ENCODE measurements at places on chromosomes 13 and 19. TPM values are rescaled to one million over a fixed set of nuclear protein-coding genes. Genes with fewer than 3 reads are reported as not detected.

DNA sequence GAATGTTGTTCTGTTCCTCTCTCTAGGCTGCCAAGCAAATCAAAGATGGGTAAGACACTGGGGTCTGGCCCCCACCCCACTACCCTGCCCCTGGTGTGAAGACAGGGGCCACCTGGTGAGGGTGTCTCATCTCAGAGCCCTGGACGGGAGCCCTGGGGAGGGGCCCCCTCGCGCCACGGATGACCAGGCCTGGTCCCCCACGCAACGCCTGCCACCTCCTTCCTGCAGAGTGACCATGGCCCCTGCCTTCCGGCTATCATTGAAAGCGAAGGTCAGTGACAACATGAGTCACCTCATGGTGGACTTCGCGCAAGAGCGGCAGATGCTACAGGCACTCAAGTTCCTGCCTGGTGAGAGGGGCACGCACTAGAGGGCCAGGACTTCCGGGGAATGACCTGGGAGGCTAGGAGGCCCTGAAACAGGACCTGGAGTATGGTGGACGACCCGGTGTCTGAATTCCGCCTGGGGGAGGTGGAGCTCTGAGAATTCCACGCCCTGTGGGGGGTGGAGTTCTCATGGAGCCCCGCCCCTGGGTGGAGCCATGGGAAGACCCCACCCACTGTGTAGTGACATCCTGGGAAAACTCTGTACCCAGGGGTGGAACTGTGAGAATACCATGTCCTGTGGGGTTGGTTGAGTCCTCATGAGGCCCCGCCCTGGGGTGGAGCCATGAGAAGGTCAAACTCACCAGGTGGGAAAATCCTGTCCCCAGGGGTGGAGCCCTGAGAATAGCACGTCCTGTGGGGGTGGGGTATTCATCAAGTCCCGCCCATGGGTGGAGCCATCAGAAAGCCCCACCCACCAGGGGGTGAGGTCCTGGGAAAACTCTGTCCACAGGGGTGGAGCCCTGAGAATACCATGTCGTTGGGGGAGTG is 6.1 kb downstream of the FSD1 start:
- DNase-seq = no peak

DNA sequence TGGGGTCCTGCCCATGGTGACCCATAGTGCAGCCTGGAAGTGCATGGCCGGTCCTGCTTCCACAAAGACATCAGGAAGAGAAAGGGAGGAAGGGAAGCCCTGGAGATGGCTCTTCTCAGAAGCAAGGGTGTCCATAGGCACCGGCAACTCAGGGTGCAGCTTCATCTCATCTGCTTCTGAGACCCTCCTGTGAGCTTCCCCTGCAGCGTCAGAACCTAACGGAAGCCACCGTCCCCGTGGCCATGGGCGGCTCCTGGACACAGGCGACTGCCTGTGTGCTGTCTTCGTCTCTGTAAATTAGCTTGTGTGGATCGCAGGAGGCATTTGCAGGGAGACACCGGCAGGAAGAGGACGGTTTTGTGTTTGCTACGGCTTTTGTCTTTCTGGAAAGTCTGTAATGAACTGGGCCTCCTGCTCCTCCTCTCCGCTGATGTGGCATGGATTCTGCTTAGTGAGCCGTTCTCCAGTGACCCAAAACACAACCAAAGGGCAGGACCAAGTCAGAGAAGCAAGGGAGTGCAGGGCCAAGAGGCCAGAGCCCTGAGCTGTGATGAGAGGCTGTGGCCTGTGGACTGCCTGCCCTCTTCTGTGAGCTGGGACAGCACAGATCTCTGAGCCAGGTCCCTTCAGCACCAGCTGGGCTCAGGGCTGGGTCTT is 2.5 kb downstream of the ATP4B start:
- DNase-seq = no peak

The CASP14 gene
- polyA plus RNA-seq = not detected

- no peak for DNase-seq
These were observed 108.0 kb downstream of the DNAJC3 start for GRCh38 chr13:95784900-95785290.

The SIGLEC6 gene
- 0.13 TPM for polyA plus RNA-seq

DNA sequence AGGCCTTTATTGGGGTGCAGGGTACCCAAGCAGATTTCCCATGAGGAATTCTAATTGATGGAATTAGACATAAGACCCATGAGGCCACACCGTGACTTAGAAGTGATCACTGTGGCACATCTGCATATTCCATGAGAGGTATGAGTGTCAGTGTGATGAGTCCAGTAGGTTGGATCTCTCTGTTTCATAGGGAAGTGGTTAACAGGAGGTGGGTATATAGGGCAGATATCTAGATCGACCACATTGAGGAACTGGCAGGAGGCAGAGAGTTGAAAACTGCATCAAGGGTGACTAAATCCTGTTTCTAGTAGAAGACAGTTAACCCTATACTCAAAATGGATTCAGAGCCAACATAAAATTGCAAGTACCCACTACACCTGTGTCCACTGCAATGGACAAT is 68.6 kb upstream of the MIR17HG start:
- no peak for DNase-seq

GRCh38 chr19:13926715-13927114 is 11.5 kb downstream of the PODNL1 start:
- DNase-seq = no peak

DNA sequence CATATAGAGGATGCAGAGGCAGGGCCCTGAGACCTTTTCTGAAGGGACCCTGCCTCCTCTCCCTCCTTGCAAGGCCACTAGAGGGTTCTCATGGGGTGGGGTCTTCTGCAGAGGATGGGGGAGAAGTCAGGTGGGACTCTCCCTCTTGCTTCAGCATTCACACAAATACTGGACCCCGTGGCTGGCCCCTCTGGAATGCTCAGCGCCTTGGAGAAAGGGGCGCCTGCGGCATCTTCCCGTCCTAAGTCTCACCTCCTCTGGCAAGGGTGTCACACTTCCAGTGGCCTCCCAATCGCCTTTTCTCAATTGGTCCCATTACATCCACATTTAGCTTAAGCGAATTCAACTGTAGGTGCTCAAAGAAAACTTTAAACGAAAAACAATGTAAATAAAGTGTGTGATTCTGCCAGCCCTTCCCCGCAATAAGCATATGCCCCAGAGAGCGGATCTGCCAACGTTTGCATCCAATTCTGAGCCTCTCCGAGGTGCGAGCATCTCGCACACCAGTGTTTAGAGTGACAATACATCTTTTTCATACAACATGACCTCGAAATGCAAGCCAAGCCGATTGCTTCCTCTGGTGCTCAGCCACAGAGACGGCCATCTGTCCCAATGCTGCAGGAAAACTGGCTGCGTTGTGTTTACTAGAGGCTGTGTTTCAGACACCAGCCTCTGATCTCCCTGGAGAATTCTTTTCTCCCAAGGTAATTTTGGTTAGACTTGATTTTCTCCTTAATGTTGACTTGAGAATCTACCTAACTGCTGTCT is 69.1 kb upstream of the WASF3 start:
- no peak for DNase-seq

The ZNF625 gene
- polyA plus RNA-seq = 16.1 TPM

DNA sequence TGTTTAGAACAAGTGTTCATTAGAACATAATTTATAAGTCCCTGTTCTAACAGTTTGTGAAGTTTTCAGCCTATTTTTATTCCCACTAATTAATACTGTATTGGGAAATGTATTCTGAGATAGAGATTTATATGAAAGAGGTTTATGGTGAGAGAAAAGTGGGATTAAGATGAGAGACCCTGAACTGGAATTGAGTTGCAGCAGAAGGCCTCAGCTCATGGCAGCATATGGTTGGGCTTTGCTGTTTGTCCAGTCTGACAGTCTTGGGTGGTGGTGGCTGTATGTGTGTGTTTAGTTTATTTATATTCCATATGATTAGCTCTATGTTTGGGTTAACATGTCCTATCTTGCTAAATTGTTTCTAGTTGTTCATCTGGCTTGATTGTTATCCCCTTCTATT is 575.1 kb downstream of the SLITRK5 start:
- no peak for DNase-seq

DNA sequence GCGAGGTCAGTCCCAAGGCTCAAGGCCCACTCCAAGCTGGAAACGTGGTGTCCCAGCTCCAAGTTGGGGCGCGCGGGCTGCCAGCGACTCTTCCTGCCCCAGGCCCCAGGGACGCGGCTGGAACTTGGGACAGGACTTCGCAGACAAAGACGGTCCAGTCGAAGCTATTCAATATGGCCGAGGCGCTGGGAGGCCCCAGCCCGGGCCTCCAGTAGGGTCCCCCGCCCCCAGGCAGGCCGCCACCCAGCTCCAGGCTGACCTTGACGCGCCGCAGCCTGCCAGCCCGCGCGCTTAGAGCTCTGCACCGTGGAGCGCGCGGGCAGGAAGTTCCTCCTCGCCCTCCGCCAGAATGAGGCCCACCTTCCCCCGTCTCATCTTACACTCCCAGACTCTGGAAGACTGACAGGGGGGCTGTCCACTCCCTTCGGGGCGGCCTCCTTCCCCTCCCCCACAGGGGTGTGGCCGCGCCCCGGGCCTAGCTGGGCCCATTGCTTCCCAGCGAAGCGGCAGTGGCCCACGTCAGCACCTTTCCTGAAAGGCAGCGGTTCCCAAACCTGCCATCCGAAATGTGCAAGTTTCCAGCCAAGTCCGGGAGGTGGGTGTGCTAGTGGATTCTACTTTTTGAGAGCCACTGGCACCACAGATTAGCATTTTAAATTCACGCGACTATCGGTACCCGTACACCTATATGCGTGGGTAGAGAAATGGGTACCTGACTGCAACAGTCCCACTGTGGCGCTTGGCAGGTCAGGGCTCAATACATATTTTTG is at the start of gene CCDC8:
Gene CCDC8 (minus strand): TSS at position 303 of the 770 bp plus-strand sequence. CDS start 754 bp downstream, outside the sequence.
- DNase-seq = peak; percentile 97

DNA sequence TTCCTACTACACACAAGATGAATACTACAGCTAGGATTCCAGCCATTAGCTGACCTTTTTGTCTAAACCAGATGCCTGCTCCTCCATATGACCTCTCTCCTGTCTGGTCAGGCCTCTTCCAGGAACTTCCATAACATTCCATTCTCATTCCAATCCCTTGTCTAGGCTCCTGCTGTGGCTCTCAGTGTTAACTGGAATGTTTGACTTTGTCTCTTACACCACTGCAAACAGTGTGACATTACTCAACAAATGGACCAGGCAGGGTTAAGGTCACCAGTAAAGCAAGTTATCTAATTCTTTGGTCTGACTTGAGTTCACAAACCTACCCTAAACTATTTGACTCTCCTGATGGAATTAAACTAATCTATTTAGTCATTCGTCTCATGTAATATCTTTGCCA is 2.1 kb upstream of the GPC6 start:
- DNase-seq = no peak

GRCh38 chr19:50232600-50232999 is 29.2 kb downstream of the MYH14 start:
- no peak for DNase-seq

Data from right lung (tissue), 10 donors.